Renal pelvis (tissue), 12 donors: ENCODE measurements at places on chromosomes 6 and 20. TPM values are rescaled to one million over a fixed set of nuclear protein-coding genes. Genes with fewer than 3 reads are reported as not detected.
A peak's percentile ranks its signal among the peaks of the same experiment; 100 is the strongest.

Gene DPPA5
- not detected for polyA plus RNA-seq

Gene SGK2
- polyA plus RNA-seq = 80.6 TPM

Gene CLVS2
- 0.10 TPM for polyA plus RNA-seq

- no peak for DNase-seq
Observed at GRCh38 chr6:111791415-111791814, 81.8 kb downstream of the FYN start.

DNA sequence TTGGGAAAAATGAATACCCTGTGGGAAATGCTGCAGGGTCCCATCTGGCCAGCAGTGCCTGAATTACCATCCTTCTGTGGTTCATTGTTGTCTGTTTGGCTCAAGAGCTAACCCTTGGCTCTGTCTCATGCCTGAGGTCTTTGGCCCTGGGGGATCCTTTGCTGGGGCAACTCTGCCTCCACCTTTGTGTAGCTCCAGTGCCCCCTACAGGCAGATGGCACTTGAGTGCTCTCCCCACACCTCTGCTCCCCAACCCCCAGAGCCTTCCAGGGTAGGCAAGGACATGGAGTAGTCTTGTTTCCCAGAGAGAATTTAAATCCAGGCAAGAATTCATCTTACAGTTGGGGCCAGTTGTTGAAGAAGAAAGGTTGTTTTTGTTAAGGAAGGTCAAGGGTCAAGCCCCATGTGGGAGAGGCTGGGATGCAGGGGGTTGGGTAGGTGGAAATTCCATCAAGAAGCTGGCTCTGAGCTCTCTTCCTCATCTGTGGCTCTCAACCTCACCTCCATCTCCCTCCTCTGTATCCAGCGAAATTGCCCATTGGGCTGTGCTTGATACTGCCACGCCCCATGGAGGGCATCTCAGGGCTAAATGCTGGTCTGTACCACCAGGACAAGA, 44.2 kb downstream of the ZNF831 start:
- DNase-seq = no peak

DNA sequence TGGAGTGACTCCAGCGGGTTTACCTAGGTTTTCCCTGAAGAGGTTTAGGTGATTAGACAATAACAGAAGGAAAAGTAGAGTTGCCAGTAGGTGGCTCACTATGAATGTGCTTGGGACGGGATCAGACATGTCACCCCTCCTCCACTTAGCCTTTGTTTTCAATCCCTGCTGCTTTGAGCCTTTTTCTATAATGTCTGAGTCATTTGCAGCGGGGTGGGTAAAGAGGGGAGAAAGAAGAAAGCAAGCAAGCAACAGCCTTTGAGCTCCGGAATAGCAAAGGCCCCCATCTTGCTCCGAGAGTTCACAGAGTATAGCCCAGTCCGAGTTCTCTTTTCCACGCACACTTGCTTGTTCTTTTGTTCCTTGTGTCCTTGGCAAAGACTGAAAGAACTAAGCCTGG, 129.1 kb downstream of the PACRG start:
- peak; percentile 81 for DNase-seq

DNA sequence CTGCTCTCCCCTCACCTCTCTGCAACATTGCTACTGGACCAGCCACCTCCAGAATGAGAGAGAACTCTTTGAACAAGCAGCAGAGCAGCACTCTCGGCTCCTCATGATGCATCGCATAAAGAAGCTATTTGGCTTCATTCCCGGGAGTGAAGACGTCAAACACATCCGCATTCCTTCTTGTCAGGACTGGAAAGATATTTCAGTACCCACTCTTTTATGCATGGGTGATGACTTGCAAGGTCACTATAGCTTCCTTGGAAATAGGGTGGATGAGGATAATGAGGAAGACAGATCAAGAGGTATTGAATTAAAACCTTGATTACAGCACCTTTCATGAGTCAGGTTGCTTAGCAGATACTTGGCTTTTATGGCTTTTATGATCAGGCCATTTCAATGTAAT, 4.3 kb downstream of the CALHM4 start:
- DNase-seq = no peak

DNA sequence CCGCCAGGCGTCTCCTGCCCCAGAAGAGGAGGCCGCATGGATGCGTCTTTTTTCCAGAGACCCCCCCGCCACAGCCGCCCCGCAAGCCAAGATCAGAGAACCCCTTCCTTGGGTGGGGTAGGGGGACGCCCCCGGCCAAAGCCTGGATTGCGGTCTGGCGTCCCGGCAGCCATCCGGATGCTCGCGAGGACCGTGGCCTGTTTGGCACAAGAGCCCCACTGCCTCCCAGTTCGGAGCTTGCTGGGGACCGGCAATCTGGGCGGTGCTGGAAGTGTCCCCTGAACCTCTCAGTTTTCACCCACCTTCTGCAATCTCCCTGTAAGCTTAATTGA, 924 bp downstream of the FAM162B start:
- no peak for DNase-seq

DNA sequence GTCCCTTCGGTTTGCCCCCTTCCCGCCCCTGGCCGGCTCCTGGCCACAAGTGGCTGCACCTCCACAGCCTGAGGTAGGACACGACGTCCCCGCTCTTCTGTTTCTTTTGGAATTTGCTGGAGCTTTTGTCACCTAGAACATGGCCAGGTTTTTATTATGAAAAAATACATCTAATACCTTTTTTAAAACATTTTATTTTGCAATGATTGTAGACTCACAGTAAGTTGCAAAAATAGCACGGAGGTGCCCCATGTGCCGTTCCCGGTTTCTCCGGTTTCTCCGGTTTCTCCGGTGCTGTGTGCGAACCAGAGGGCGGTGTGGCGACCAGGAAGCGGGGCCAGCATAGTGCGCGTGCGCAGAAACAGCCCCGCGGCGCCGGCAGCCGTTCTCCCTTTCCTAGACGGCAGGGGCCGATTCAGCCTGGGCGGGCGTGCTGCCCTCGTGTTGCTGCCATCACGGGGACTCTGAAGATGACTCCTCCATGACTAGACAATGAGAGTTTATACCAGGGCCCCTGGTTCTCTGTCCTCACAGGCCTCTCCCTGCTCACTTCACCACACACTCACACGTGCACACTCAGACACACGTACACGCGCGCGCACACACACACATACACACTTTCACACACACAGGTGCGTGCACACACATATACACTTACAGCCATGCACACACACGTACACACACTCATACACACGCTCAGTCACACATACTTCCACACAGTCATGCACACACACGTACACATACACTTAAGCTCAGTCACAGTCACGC, 102.1 kb downstream of the TMEM242 start:
- peak; percentile 74 for DNase-seq

- no peak for DNase-seq
Observed at GRCh38 chr20:36677422-36677771, 31.4 kb upstream of the SLA2 start.

- DNase-seq = peak; percentile 74
Observed at GRCh38 chr6:34341481-34341971, 50.9 kb downstream of the NUDT3 start.

GRCh38 chr6:43776115-43776798, 6.2 kb downstream of the VEGFA start:
- DNase-seq = no peak

GRCh38 chr6:110581679-110582078, 105.3 kb upstream of the SLC22A16 start:
- no peak for DNase-seq

DNA sequence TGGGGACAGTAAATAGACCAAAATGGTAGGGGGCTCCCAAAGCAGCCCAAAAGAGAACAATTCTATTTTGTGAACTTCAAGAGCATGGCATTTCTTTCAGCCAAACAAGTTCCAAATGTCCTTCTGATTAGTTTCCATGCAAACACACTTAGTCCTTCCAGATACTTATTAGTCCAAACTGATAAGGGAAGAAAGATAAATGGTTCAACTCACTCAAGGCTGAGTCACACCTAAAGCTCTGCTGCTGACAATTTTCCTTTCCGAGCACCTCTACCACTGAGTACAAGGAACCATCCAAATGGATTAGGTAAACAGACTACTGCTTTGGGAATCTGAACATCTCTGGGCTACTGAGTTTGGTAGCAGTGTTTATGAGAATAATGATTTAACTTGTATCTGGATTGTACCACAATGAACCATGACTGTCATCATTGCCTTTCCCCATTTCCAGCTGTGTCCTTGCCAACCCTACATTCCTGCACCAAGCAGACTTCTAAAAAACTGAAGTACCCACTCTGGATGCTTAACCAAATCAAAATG, 71.2 kb downstream of the TNFRSF21 start:
- DNase-seq = no peak

DNA sequence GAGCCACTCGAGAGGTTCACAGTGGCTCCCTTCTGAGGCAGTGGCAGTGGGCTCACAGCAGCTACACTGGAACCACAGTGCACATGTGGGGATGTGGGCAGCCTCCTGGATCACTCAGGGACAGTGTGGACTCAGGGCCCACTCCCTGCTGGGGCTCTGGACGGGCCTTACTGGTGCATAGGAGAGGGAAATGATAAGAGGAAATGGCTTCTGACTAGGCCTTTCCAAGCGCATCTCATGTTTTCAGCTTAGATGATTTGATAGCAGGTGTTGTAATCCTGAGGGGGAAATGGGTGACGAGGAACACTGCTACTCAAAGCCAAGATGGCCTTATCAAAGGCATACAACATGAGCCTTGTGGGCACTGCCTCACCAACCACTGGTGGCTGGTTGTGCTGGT, 44.0 kb downstream of the PANK2 start:
- no peak for DNase-seq

- no peak for DNase-seq
Observed at GRCh38 chr6:88612631-88613030, 350.8 kb downstream of the RNGTT start.
